Suppressor macrophage treated with lipopolysaccharide for 1 hour (primary cell): ENCODE measurements at places on chromosomes 12 and 14.

GRCh38 chr12:96902076-96902475 is 5.0 kb upstream of the NEDD1 start:
- no peak for DNase-seq

GRCh38 chr14:20347747-20348146 is 4.3 kb downstream of the PARP2 start:
- no peak for DNase-seq

GRCh38 chr12:122363782-122364181 is 58.7 kb downstream of the CLIP1 start:
- DNase-seq = no peak

DNA sequence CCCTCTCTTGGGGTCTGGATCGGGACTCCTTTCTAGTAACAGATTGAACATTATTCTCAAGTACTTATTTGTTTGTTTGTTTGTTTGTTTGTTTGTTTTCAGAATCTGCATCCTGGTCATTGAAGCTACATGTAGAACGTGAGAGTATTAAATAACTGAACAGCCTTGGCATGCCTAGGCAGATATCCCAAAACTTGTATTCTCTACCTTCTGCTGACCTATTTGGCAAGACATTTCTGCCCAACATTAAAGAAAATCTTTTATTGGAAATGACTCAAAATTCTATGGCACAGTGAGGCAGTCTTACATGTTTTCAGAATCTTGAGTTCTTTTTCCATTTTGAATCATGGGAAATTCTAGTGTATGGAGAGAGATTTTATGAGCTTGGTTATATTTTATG is 165.1 kb upstream of the CNOT2 start:
- DNase-seq = no peak

GRCh38 chr12:93587611-93588010 is 15.1 kb downstream of the SOCS2 start:
- peak; percentile 42 for DNase-seq

DNA sequence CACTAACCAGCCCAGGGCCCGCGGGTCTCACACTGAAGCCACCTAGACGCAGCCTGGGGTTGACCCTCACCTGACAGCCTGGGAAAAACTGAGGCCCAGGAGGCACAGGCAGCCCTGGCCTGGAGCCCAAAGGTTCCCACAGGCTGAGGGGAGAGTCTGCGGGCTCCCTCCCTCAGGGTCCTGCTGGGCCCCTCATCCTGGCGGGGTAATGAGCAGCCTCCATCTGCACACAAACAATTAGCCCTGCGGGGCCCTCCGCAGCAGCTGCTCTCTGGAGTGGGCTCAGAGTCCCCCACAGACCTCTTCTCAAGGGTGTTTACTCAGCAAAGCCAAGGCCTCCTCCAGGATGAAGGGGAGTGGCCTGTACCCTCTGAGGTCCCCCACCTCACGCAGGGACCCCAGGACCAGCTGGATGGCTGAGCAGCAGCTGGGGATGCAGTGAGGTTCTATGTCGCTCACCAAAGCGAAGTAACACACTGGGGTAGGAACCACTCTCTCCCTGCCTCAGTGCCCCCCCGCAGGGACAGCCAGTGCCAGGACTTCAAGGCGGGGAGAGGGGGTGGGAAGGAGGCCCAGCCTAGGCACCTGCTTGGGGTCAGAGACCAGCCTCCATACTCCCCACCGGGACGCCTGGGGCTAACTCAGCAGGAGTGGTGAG is 7.3 kb downstream of the AKT1 start:
- DNase-seq = no peak

- no peak for DNase-seq
Observed at GRCh38 chr14:94505206-94505605, 4.1 kb downstream of the SERPINA12 start.

- DNase-seq = no peak
Observed at GRCh38 chr12:88273450-88273849, 131.3 kb downstream of the TMTC3 start.

GRCh38 chr12:108587826-108588225 is 10.1 kb downstream of the TMEM119 start:
- no peak for DNase-seq

DNA sequence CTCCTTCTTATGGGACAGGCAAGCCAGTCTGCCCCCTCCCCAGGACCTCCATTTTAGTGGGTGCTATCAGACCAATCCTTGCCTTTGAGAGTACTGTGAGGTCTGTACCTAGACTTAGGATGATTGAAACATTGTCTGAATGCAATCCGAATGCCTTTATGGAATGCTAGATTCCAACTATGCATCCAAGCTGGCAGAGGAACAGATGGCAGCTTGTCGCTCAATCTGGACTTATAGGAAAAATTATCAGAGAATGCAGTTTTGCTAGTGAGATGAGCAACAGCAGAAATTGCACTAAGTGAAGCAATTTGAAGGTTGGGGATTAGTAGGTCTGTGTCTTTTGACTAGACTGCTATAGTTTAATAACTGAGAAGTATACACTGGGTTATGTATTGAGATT is 109.1 kb downstream of the DYRK2 start:
- DNase-seq = no peak

DNA sequence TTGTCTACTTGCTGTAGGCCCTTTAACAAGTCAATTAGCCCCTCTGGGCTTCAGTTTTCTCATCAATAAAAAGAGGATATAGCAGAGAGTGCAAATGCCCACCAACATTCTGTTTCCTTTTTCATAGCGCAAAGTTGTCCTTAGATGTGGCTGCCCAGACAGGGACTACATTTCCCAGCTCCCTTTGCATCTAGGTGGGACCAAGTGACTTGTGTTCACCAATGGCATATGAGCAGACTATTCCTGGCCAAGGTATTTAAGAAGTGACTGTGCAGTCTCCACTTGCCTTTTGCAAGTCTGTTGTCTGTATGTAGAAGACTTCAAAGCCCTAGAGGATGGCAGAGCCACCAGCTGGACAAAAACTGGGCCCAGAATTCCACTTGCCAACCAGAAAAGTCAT is 59.7 kb downstream of the DAO start:
- DNase-seq = peak; percentile 53

DNA sequence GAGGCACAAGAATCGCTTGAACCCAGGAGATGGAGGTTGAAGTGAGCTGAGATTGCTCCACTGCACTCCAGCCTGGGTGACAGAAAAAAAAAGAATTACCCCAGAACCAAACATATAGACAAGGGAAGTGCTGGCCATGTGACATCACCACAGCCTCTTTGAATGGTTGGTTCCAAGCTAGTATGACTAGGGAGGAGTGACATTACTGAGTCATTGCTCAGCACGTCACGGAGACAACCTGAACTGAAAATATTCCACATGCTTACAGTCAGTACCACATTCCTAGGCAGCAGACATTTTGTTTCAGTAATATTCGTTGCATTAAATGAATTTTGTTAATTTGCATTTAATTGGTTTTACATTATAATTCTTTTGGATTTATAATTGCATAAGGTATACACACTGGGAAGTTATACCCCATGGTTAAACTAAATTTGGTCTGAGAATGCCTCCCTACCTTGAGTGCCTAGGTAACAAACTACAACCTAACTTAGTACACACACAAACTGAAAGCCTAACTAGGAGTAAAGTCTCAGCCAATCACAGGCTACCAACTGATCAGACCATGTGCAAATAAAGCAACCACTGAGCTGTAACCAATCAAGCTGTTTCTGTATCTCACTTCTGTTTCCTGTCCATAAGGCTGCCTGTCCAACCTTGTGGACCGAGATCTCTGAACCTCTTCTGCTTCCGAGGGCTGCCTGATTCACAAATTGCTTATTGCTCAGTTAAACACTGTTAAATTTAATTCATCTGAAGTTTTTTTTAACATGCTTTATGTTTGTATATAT is 164.4 kb downstream of the CAND1 start:
- DNase-seq = peak; percentile 72

DNA sequence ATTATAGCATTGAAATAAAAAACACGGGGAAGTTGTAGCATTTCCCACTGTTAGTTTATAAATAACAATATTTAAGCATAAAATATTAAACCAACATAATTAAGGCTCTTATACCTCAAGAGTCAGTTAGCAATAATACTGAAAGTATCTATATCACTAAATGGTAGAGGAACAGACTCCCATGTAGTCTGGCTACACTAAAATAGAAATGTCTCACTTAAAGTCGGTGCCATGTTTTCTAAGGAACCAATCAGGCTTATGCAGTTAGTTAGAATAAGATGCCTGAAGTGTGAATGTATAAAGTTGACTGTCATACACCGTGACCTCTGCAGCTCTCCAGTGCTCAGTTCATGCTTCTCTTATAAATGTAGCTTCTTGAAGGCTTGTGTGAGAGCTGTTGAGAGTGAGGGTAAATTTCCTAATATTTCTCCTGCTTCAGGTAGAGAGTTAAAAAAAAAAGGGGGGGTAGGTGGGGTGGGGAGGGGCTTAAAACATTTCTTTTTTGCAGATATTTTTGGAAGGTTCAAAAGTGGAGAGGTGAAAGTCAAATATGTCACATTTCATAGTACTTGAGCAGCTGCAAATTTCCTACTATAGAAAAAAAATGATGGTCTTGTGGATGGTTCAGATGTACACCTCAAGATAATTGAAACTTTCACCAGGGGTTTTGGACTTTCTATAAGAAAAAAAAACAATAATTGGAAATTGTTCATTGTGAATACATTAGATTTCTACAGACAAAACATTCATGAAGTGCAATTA is 64.5 kb downstream of the PTCSC3 start:
- no peak for DNase-seq

DNA sequence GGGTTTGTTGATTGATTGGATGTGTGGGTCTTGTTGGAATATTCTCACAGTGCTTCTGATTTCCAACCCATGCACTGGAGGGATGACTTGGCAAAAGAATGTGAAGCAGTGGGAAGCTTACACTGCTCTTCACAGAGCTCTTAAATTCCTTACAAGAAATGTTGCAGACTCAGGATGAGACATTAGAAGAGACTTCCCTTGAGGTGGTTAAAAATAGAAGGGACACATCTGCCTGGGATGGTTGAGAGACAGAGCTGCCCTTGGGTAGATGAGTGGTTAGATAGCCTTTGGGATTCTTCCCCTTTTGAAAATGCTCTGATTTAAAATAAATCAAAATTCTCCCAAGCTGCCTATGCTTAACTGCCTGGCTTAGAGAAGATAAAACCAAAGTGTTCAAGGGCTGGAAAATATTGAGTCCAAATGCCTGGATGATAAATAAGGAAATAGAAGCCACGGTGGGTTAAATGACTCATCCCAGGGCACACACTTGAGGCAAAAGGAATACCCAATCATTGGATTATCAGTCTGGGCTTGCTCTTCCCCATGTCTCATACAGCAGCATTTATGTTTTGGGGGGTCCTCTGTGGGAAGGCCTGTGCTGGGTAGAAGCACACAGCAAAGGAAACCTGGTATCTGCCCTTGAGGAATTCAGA is 264.3 kb downstream of the AKAP6 start:
- DNase-seq = peak; percentile 20

- DNase-seq = no peak
Observed at GRCh38 chr12:44038411-44038810, 202.5 kb downstream of the TMEM117 start.

GRCh38 chr14:69010648-69011047 is 31.5 kb upstream of the ACTN1 start:
- DNase-seq = peak; percentile 49
